ENCODE measurements at places on chromosomes 3 and 15. TPM values are rescaled to one million over a fixed set of nuclear protein-coding genes. Genes with fewer than 3 reads are reported as not detected.

Gene TRAIP
- 2.8 TPM for total RNA-seq

DNA sequence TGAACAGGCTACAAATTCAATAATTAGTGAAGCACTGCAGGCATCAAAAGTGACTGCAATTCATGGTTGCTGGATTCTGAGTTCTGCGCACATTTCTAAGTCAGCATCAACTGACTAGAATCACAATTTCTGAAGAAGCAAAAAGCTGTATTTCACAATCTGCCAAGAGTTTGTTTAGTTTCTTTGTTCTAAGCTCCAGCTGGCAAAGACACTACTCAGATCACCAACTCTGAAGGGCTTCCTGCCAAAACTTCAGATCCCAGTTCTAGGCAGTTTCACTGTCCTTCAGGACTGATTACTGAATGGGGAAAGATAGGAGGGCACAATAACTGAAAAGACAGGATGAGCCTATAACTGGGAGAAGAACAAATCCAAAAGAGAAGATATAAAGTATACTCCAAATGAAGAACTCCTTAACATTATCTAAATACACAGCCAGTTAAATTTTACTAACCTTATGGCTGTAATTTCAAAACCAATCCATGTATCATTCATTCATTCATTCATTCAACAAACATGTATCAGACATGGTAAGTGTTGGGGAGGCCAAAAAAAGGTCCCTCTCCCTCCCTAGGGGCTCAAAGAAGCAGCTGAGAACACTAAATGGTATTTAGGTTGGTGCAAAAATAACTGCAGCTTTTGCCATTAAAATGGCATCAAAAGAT lies 17.1 kb downstream of the TJP1 start:
- DNase-seq: peak; percentile 86

Gene NUP210
- 3.6 TPM for total RNA-seq

DNA sequence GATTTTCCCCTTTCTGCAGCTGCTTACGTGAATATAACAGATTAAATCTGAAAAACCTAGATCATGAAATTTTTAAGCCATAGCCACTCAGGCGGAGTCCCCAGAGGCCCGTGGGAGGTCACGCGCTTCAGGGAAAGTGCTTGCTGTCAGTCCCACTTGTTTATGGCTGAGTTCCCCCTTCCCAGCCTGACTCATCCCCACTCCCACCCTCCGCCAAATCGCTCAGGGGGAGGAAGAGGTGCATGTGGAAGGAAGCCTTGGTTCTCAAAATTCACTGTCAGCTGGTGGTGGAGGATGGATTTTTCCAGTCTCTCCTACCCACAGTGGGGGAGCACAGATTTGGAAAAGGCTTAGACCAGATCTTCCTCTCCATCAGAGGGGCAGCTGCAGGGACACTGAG lies 67.4 kb downstream of the CORO2B start:
- DNase-seq: no peak

Gene TNFAIP8L3
- 0.35 TPM for total RNA-seq

Gene CGNL1
- 6.9 TPM for total RNA-seq

DNA sequence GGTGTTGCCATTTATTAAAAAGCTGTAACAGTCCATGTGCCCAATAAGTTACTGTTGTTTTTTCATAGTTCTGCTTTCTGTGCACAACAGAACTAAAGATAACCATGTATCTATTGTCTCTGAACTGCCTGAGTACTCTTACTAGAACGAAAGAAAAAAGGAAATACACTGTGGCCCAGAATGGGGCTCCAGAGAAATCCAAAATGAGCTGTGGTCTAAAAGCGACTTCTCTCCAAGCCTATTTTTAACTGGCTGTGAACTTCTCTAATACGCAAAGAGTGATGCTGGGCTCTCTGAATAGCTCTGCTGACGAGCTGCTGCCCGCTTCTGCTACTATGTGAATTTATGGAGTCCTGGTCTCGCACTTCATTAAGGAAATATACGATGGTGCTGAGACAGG lies 56.2 kb upstream of the LPP start:
- DNase-seq: no peak

DNA sequence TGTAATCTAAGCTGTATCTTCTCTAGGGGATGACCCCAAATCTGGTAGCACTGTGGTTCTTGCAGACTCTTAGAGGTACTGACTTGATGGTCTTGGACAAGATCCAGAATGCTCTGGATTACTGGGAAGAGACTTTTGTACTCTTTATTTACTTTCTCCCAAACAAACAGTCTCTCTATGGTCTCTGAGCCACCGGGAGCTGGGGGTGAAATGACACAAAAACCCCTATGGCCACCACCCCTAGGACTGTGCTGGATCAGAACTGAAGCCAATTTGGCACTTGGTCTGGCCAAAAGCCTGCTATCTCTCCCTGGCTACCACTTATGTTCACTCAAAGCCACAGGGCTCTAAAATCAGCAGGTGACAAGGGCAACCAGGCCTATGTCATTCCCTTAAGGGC lies 50.2 kb upstream of the SI start:
- no peak for DNase-seq

GRCh38 chr15:85037641-85038040 lies 56.0 kb downstream of the PDE8A start:
- no peak for DNase-seq

Gene RTP2
- total RNA-seq: 0.35 TPM

Gene CYP11A1
- total RNA-seq: 0.20 TPM
